ENCODE measurements at places on chromosomes 7 and 10. TPM values are rescaled to one million over a fixed set of nuclear protein-coding genes. Genes with fewer than 3 reads are reported as not detected.

- DNase-seq = no peak
Measured at GRCh38 chr7:135690566-135690965, 28.3 kb downstream of the STMP1 start.

- DNase-seq = no peak
Measured at GRCh38 chr10:103726637-103727036, 128.7 kb downstream of the SH3PXD2A start.

DNA sequence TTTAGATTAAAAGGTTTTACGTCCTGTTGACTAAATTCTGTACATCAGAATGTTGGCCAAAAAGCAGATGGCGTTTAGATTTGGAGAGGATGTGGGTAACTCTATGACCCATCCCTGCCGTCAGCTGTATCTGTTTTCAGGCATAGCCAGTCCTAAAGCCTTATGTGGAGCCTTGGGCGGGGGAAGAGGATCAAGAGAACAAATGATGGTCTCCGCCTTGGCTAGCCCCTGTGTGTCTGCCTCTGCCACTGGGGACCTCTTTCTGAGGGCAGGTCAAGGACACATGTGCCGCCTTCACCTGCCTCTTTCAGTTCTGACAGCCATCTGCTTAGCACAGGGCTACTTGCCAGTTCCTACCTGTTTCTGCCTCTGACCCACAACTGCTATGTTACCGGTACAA is 24.1 kb downstream of the PDSS1 start:
- no peak for DNase-seq

- no peak for DNase-seq
Measured at GRCh38 chr10:11115337-11115736, 97.7 kb downstream of the CELF2 start.

- DNase-seq = no peak
Measured at GRCh38 chr10:31833753-31834152, 94.9 kb downstream of the ARHGAP12 start.

DNA sequence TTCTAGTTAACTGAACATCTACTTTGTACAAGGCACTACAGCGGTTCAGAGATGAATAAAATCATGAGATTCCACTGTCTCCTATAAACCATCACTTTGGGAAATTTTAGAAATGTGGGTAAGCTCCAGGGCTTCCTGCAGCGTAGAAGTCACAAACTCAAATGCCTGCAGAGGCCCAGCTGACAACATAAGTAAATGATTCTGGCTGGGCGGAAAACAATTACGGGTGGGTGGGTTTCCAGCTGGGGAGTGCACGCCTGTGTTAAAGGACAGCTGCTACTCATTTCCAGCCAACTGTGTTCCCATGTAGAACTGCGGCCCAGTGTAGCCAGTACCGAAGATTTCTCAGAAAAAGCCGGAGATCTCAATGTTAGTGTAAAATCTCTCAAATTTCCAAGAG is 69.5 kb upstream of the ATRNL1 start:
- DNase-seq = no peak

GRCh38 chr7:127089146-127089545 is 163.6 kb downstream of the GRM8 start:
- no peak for DNase-seq

GRCh38 chr7:129499999-129500398 is 2.3 kb upstream of the SMKR1 start:
- DNase-seq = no peak

GRCh38 chr7:81769891-81770727 is at the start of gene HGF:
Gene HGF (minus strand): TSS chr7:81770047. CDS start chr7:81769971, 76 bp downstream.
- DNase-seq = no peak

DNA sequence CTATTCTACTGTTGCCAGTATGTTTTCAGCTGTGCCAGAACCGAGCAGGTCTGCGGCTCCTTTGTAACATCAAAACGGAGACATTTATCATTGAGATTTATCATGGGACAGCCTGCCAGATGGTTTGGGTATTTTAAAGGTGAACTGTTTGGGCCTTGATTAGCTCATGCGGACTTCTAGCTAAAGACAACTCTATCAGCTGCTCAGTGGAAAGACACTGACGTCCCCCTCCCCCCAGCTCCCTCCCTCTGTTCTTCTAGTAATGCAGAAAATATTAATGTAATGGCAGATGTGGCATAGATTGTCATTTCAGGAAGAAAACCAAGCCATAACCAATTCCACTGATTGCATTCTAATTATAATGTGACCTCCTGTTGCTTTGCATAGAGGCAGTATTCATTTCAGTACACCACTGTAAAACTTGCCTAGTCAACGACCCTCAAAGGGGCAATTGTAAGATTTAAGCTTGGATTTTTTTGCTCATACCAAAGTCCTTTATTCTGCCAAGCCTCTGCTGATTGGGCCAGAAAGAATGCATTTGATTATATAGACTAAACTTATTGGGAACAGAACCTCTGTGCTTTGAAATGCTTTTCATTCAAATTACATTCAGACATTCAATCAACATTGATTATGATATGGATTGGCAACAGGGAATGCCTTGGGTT is 966.8 kb downstream of the LRMDA start:
- DNase-seq = no peak

DNA sequence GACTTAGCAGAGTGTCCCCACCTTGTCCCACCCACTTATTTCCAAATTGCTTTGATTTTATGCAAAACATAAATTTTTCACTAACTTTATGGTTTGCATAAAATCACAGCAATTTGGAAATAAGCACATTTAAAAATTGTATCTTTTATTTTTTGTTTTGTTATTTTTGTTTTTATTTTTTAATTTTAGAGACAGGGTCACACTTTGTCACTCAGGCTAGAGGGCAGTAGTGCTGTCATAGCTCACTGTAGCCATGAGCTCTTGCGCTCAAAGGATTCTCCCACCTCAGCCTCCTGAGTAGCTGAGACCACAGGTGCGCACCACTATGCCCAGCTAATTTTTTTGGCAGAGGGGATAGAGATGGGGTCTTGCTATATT is 43.2 kb downstream of the APBB1IP start:
- DNase-seq = no peak

DNA sequence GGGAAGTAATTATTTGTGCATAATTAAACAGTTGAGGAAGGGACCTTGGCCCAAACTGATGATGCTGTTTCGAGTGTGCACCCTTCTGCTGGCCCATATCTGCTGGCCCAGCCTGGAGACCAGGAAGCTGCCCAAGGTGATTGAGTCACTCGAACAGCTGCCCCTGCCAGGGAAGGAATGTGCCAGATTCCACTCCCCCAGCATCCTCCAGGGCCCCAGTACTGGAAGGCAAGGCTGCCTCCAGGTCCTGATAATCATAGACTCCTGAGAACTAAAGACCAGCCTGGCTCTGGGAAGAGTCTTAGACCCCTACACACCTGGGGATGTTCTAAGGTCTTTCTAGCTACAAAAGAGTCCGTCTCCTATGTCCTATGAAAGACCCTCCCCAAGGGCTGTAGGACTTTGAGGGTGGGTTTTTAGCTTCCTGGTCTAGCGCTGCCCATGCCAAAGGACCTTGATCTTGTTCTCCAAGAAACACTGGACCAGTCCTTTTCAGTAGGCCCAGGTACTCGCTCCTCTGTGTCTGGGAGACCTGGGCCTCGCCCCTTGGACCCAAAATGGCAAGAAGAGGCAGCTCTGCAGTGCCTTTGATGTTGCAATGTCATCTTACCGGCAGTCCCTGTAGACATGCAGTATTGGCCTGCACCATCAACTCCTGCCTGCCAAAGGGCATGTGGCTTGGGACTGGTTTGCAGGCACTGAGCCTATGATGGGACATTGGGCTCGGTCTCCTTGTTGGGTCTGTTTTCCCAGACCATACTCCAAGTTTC is 103.2 kb upstream of the GPR26 start:
- no peak for DNase-seq

DNA sequence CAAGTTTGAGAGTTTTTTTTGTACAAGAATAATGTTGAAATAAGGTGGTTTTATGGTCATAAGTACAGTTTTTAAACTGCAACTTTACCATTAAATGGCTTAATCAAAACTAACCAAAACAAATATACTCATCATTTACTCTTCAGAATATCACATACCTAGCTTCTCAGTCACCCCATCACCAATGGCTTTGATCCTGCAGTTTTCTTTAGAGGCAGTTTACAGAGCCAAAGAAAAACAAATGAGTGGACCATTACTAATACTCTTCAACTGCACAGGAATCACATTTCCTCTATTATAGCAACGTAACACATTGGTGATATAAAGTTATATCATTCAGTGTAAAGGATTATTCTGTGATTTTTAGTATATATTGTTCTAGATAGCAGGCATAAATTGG is 576.1 kb upstream of the LRRTM3 start:
- no peak for DNase-seq

- no peak for DNase-seq
Measured at GRCh38 chr10:117763528-117763927, 221.0 kb downstream of the EMX2 start.

DNA sequence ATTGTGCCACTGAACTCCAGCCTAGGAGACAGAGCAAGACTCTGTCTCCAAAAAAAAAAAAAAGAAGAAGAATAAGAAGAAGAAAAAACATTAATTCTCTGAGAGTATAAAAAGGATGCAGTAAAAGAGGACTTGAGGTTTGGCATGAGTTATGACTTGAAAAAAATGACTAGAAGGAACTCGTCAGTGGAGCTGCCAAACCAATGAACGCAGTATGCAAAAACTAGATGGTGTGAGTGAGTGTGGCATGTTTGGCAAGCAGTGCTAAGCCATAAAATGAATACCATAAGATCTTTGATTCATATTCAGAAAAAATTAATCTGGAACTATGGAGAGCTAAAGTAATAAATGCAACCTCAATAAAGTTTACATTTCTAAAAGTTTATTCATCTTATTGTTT is 68.6 kb upstream of the MEOX2 start:
- no peak for DNase-seq

The FGFBP3 gene
- 3.0 TPM for total RNA-seq

The ARF5 gene
- total RNA-seq = 169 TPM

The LRRC4 gene
- 0.07 TPM for total RNA-seq

The SPDYE2 gene
- total RNA-seq = not detected

The SLC26A5 gene
- total RNA-seq = not detected

The ANXA8 gene
- not detected for total RNA-seq

The NEUROG3 gene
- total RNA-seq = not detected

The GRM3 gene
- not detected for total RNA-seq

The STEAP4 gene
- 0.11 TPM for total RNA-seq

The CCL24 gene
- total RNA-seq = 0.45 TPM

The C10orf53 gene
- total RNA-seq = not detected

Data from K562 (cell line).